ENCODE measurements at places on chromosomes 5 and 9.

DNA sequence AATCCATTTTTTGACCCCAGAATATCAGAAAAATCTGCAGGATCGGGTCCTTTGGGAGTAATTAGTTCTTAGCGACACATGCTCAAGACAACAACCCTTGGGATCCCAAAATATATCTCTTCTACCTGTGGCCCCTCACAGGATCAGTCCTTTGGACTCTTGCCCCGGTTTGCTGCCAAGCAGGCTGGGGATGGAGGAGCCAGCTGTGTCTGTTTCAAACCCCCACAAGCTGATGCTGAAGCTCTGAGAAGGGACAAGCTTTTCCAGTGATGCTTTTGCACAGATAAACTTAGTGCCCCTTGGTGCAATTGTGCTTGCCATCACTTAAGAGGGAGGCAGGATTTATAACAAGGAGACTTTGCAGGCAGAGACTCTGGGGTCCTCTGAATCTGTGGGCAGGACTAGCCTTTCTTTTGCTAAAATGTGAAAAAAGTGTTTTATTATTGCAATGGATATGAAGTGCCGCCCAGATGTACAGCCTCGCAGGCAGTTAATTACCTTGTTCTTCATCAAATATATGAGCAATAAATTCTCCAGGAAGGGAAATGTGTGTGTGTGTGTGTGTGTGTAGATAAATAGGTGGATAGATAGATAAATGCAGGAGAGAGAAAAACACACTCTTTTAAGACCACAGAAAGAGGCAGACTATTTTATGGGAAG lies 9.6 kb upstream of the LHX2 start:
- no peak for DNase-seq

DNA sequence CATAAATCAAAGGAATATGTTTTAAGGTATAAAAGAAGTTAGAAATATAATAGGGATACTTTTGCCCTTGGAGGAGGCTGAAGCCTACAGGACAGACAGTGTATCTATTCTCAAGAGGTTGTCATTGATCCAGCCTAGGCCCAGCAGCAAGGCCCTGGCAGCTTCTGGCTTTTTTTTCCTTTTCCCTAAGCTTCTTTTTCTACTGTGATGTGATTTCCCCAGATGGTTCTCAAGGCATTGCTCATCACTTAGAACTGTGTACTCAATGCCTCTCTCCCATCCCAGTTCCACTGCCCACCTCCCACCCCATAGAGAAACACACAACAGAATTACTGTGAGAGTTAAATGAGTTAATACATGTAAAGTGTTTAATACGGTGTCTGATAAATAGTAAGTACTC lies 88.6 kb downstream of the SLC44A1 start:
- DNase-seq = no peak

DNA sequence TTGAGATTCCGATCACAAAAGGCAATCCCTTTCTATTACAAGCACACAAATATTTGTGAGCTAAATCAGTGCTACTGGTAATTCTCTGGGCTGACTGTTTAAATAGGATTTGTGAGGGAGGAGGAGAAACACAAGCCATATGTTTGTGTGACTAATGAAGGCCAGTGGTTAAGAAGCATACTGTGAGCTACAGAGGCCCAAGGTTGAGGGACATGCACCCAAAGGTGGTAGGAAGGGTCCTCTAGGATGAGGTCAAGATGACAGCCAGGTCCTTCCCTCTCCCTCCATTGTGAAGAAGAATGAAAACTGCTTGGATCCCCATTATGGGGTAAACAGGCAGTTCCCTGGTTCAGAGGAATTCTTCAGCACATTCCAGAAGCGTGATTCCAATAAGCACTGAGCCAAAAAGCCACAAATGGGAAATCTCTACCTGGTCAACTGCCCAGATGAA lies 83.9 kb downstream of the SPOCK1 start:
- no peak for DNase-seq

GRCh38 chr5:115335301-115335700 lies 38.8 kb upstream of the CCDC112 start:
- no peak for DNase-seq

GRCh38 chr5:4373051-4373820 lies 766.9 kb upstream of the ADAMTS16 start:
- DNase-seq = no peak

- no peak for DNase-seq
These were observed 18.1 kb downstream of the GRXCR2 start for GRCh38 chr5:145854651-145855258.

DNA sequence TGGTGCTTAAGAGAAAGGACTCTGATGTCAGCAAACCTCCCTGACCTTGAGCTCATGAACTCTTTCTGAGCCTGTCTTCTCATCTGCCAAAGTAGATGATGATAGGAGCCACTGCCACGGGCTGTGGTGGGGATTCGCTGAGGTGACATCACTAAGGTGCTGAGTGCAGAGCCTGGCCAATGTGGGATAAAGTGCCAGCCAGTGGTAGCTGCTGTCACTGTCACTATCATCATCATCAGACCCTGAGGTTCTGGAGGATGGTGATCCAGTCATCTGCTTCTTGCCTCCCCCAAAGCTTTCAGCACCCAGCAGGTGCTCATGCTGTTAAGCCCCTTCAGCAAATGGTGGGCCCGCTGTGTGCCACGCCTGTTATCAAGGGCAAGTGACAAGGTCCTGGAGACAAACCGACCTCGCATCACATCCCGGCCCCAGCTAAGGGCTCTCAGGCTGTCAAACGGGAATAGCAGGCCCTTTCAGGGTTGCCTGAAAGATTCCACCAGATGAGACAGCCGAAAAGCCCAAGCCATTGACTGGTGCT lies 6.4 kb downstream of the FPGS start:
- no peak for DNase-seq

GRCh38 chr5:168269937-168270330 lies 21.5 kb upstream of the WWC1 start:
- no peak for DNase-seq

GRCh38 chr5:32013658-32014057 lies 160.5 kb downstream of the GOLPH3 start:
- no peak for DNase-seq

GRCh38 chr5:132371603-132371994 lies 2.1 kb downstream of the SLC22A5 start:
- DNase-seq = no peak

- no peak for DNase-seq
These were observed 163.3 kb upstream of the LHFPL2 start for GRCh38 chr5:78811866-78812265.

GRCh38 chr5:108084105-108084504 lies 297.8 kb downstream of the FBXL17 start:
- no peak for DNase-seq

- no peak for DNase-seq
These were observed 2.0 kb downstream of the KCNN2 start for GRCh38 chr5:114363837-114364236.

- DNase-seq = no peak
These were observed 20.4 kb downstream of the DDX4 start for GRCh38 chr5:55758231-55758630.

GRCh38 chr9:127780126-127780885 lies 1.8 kb upstream of the SH2D3C start:
- no peak for DNase-seq

- no peak for DNase-seq
These were observed 20.3 kb upstream of the OSMR start for GRCh38 chr5:38825494-38825893.

- no peak for DNase-seq
These were observed 22.3 kb upstream of the UBAC1 start for GRCh38 chr9:135983208-135984071.

DNA sequence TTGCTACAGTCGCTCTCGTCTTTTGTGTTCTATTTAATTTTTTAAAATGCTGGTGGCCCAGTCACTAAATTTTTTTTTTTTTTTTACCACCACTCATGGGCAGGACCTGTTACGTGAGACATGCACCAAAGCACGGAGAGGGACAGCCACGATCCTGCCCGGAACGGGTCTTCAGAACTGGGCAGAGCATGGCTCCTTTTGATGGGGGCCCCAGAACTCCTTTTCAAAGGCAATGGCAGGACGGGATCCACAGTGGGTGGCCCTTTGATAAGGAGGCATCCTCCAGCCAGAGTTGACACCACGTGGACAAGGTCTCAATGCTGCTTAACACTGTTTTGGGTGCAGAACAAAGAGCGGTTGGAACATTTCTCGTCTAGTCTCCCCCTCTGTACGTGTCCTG lies 50.0 kb downstream of the TENT4A start:
- no peak for DNase-seq

DNA sequence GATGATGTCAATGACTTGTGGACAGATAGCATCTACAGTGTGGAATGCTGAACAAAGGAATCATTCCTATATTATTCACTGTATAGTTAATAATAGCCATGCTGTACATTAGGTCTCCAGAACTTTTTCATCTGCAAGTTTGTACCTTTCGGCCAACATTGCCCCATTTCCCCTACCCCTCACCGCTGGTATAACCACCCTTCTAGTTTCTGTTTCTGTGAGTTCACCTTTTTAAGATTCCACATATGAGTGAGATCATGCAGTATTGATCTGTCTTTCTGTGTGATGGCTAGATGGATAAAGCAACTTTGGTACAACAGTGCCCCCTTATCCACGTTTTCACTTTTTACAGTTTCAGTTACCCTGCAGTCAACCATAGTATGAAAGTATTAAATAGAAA lies 18.8 kb upstream of the ALDH1B1 start:
- no peak for DNase-seq

DNA sequence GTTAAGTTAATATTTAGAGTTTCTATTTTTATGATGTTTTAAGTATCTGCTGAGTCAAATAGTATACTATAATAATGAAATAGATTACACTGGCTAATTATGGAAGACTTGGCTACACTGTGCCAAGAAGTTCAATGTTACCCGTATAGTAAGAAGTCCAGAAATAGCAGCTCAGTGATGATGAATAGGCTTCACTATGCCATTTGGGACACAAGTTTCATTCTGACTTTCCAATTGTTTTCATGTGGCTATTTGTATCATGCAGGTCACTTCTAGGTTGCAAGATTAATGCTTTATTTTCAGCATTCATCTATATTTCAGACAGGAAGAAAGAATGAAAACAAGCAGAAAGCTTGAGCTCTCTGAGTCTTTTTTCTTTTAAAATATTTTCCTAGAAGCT lies 194.5 kb upstream of the RIOK2 start:
- DNase-seq = no peak

DNA sequence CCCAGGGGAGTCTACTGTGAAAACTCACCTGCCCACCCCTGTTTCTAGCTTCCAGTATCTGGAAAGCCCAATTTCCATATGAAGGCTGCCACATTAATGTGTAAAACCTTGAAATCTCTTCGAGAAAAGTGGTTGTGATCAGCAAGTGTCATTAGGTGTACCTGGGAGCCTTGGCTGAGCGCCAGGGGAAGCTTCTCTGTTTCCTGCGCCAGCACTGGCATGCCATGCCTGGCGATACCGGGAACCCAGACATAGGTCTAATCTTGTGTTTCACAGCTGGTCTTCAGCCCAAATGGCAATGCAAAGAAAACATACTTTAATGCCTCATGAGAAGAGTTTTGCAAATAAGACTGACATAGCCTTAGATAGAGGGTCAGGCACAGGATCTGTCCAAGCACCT lies 101.6 kb downstream of the TENT4A start:
- DNase-seq = peak; percentile 50

- DNase-seq = no peak
These were observed 184.9 kb downstream of the FANCC start for GRCh38 chr9:95132366-95133324.

GRCh38 chr5:3836528-3836927 lies 240.9 kb downstream of the IRX1 start:
- no peak for DNase-seq

GRCh38 chr9:131807144-131807983 lies 67.5 kb upstream of the RAPGEF1 start:
- DNase-seq = no peak

GRCh38 chr5:102955488-102955887 lies 164.4 kb downstream of the GIN1 start:
- no peak for DNase-seq

- DNase-seq = no peak
These were observed 86.3 kb downstream of the ZNF618 start for GRCh38 chr9:113962396-113962795.

GRCh38 chr9:101366038-101366756 lies 18.6 kb downstream of the BAAT start:
- no peak for DNase-seq

GRCh38 chr5:138515556-138516245 lies 27.3 kb downstream of the ETF1 start:
- DNase-seq = no peak

DNA sequence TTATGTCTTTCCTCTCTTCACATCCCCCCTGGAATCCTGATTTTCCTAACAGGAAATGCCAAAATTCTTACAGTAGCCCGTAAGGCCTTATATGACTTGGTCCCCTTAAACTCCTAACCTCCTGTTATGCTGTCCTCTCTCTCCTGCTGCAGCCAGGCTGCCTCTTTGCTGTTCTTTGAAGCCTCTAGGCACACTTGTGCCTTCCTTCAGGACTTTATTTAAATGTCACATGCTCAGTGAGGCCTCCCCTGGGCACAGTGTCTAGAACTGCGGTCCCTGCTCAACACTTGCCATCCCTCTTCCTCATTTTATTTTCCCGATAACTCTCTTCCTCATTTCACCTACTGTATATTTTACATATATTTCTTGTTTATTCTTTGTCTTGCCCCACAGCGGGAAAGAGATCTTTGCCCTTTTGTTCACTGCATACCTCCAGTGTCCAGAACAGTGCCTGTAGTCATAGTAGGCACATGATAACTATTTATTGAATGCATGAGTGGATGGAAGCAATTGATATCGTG lies 5.5 kb upstream of the SHB start:
- no peak for DNase-seq

DNA sequence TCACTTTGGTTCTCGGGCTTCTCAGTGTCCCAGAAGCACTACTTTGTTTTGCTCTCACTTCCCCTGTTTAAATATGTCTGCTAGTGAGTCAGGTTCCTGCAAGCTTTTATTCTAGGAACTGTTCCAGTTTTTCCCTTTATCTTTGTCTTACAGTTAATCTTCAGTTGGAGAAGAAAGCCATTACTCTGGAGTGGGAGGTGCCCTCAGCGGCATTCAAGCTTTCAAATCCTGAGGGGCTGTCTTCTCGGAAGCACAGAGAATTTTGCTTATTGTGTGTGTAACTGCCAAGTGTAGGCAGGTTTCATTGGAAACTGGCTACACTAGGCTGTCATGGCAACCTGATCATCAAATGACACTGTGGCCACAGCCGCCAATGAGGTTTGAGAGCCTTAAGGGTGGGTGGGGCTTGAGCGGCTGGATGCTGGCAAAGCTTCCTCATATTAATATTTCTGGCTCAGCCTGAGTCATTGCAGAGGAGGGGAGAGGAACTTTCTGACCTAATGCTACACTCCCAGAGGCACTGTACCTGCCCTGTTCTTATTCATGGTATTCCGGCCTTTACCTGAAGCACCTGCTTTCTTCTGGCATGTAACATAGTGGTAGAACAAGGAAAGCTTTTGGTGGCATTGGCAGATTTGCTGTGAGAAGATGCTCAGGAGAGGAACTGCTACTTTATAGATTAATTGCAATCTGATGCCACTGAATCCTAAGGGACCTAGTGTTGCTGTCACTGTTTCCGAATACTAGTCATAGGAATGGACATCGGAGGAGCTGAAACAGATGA lies 26.3 kb downstream of the SLC25A25 start:
- peak; percentile 84 for DNase-seq

Measured in Peyer's patch (tissue), 4 donors.